ENCODE measurements at places on chromosomes 6 and 20.

- peak; percentile 53 for DNase-seq
These were observed at the start of gene SLC4A11 for GRCh38 chr20:3239026-3239866. SLC4A11 (minus strand) TSS chr20:3239190; CDS start chr20:3239137, 53 bp downstream.

- DNase-seq, result no peak
These were observed 36.7 kb upstream of the MYLIP start for GRCh38 chr6:16092140-16092539.

- peak; percentile 74 for DNase-seq
These were observed 100.9 kb upstream of the IYD start for GRCh38 chr6:150267686-150268561.

- no peak for DNase-seq
These were observed 329.6 kb downstream of the RNGTT start for GRCh38 chr6:88633782-88634181.

DNA sequence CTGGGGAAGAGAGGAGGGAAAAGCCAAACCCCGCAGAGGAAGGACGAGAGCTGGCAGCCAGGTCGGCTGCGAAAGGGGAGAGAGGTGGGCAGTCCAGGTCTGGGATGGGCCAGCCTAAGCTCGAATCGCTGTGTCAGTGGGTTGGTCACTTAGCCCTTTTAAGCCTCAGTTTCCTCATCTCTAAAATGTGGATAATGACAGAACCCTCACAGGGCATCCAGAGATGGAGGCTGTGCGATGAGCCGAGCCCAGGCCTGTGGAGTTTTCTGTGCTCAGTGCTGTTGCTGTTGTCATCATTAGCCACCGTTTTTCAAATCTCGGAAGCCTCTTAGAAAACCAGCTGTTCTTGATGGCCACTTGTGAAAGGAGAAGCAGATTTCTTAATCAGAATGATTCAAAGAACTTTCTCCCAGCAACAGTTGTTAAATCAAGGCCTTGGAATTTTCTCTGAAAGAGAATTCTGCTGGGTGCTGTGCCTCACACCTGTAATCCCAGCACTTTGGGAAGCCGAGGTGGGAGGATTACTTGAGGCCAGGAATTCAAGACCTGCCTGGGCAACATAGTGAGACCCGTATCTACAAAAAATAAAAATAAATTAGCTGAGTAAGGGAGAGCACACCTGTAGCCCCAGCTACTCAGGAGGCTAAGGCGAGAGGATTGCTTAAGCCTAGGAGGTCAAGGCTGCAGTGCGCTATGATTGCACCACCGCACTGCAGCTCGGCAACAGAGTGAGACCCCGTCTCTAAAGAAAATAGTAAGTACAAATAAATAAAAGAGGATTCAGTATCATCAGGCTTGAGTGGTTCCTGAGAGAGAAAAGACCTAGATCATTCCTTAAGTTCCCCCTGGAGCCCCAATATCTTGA is 46.3 kb upstream of the ENTPD6 start:
- no peak for DNase-seq

GRCh38 chr6:81890846-81891245 is 138.4 kb upstream of the TENT5A start:
- DNase-seq, result no peak

DNA sequence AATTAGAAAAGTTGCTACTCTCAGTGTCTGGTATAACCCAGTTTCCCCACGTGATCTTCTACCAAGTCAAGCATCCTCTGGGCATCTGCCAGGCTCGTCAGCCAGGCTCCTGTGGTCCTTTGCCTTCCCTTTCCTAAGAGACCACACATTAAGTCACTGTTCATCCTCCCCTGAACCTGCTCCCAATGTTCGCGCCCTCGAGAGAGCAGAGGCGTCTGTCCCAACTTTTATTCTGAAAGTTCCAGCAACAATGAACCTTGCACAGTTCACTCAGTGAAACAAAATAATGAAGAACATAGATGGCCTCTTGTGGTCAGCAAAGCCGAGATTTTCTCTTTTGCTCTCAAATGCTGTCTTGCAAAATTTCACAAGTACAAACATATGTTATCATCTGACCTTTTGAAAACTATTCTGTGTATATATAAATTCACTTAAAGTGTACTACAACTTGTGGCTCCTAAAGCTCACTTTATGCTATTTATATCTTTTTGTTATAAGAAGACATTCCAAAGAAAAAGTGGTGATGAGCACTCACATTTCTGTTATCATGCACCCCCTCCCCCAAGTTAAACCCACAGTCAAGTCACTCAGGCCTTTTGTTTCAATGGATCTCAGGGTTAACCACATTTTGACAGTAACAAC is 39.2 kb upstream of the NHSL1 start:
- DNase-seq, result no peak

GRCh38 chr6:127582777-127583462 is 5.9 kb downstream of the C6orf58 start:
- peak; percentile 27 for DNase-seq

DNA sequence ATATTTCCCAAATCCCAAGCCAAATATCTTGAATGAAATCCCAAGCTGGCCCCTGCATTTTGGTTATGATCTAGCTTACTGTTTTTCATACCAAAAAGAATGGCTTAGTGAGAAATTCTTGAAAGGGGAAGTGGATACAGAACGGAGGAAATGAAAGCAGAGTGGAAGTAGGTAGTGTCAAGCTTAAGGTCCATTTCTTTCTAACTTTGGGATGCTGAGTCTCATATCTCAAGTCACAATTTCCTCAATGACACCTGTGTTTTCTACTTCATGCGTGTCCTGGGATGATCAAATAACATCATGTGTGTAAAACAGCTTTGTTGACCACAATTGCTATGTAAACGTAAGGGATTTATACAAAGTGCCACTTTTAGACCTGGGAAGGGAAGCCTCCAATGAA is 238.8 kb upstream of the SLC35B3 start:
- DNase-seq, result no peak

DNA sequence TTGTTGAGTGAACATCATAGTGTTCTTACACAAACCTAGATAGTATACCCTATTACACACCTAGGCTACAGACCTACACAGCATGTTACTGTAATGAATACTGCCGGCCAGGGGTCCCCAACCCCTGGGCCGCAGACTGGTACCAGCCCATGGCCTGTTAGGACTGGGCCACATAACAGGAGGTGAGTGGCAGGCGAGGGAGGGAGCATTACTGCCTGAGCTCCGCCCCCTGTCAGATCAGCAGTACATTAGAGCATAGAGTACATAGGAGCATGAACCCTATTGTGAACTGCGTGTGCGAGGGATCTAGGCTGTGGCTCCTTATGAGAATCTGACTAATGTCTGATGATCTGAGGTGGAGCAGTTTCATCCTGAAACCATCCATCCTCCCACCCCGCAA is 126.3 kb downstream of the PRND start:
- DNase-seq, result no peak

DNA sequence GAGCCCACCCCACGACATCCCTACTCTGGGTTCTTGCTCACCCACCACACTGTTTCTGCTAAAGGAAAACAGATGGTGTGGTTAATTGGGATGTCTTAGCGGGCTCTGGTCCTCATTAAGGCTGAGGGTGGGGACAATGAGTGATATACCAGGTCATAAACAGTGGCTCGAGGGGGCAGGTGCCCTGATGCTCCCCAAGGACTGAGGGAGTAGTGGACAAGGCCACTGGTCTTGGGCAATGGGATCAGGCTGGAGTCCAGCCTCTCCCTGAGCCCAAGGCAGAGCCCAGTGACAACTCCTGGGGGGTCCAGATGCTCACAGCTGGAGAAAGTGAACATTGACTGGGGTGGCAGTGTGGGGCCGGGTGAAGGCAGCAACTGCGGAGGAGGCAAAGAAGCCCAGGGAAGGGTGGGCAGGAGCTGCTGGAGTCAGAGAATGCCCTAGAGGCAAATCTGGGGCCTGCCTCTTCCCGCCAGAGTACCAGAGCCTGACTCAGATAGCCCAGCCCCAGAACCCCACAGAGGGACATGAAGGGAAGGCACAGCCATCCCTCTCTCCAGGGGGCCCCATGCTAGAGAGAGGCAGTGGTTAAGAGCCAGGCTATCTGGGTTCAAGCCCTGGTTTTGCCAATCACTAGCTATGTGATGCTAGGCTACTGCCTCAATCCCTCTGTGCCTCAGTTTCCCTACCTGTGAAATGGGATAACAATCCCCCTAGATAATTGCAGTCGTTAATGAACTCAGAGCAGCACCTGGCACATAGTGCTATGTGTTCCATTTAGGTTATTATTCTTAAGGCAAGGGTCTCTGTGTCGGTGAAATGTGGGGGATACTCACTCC is 72.3 kb downstream of the MRPL14 start:
- no peak for DNase-seq

GRCh38 chr6:117483004-117483644 is 650 bp downstream of the DCBLD1 start:
- no peak for DNase-seq

- no peak for DNase-seq
These were observed 105.1 kb downstream of the SLC23A2 start for GRCh38 chr20:4896119-4896702.

DNA sequence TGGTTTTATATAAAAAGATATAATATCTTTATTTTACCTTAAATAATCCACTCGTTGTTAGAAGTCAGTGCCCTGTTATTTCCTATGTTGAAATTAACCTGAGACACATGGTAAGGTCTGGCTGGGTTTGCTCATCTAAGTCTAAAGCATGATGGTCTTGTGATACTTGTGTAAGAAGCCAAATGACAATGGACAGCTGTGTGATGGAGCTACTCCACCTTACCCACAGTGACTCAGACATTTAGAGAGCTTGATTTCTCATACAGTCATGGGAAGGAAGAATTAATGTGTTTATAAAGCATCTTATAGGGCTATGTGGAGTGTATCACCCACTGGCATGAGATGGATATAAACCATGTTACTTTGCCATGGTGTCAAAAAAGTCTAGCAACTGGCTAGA is 11.7 kb downstream of the CTCFL start:
- peak; percentile 73 for DNase-seq

Measured in epithelial cell of prostate (primary cell).